ENCODE measurements at places on chromosomes 5 and 9.

DNA sequence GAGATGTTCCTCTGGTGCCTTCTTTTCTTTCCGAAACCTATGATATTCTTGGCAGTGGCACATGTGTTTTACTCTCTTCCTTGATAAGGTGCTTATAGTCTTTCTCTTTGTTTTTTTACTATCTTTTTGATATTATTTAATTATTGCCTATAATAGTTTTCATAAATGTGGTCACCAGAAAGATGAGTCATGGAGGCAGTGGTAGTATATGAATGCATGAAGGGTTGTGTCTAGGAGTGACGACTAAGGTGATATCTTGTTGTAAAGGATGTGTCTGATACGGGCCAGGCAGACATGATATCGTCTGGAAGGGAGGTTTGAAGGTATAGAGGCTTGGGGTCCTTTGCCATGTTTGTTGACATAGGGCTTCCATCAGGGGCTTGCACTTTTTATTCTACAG, 36.8 kb downstream of the SLC44A1 start:
- no peak for DNase-seq

- no peak for DNase-seq
Observed at GRCh38 chr5:128384068-128384467, 154.0 kb downstream of the FBN2 start.

DNA sequence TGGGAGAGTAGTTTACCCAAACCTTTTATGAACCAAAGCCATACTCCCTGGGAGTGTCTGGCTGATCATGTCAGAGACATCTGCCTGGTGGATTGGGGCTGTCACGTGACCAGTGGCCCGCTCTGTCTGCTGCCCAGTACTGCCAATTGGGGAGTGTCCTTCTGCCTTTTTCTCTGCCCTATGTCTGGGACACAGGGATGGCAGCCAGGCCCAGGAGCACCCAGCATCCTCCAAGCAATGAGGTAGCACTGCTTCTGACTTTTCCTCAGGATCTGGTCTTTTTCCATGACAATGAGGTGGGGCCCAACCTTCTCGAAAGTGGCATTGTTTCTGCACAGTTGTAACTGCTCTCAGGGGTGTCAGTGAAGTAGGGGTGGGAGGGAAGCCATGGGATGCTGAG, 21.8 kb downstream of the DAPK1 start:
- no peak for DNase-seq

GRCh38 chr9:134869554-134870300, 10.9 kb upstream of the FCN2 start:
- DNase-seq: no peak

DNA sequence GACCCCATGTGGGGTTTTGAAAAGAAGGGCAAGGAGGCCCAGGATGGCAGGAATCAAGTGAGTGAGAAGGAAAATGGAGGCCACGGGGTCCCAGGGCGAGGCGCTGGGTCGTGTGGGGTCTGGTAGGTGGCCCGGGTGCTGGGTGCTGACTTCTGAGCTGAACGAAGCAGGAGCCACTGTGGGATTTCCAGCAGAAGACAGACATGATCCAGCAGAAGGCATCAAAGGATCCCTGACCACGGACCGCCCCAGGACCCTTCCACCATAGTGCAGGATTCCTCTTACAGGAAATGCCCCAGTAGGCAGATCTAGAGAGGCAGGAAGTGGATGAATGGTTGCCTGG, 106.7 kb downstream of the ADAMTS2 start:
- DNase-seq: no peak

DNA sequence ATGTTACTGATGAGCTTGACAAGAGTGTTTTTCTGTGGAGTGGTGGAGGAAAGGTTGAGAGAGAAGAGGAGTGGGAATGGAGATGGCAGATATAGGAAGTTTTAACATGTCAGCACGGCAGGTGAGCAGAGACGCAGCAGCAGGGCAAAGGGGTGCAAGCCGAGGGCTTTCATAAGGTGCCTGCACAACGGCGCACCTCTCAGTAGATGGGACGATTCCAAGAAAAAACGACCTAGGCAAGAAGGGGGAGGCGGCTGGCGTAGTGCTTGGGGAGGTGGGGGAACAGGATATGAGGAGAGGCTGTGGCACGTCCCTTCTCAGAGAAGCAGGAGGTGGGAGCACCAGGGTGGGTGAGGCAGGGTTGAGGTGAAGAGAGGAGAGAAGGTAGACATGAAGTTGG, 24.5 kb downstream of the ARPC5L start:
- no peak for DNase-seq

- DNase-seq: no peak
Observed at GRCh38 chr9:20023961-20024571, 235.2 kb upstream of the SLC24A2 start.

Measured in CD4-positive, alpha-beta T cell treated with Interleukin-12 subunit alpha and Interleukin-12 subunit beta, for 1 hour (primary cell).